ENCODE measurements at places on chromosomes 6 and 20.

DNA sequence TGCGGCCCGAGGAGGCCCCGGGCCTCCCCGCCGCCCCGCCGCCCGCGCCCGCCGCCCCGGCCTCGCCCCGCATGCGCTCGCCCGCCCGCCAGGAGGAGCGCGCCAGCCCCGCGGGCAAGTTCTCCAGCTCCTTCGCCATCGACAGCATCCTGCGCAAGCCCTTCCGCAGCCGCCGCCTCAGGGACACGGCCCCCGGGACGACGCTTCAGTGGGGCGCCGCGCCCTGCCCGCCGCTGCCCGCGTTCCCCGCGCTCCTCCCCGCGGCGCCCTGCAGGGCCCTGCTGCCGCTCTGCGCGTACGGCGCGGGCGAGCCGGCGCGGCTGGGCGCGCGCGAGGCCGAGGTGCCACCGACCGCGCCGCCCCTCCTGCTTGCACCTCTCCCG, 1.5 kb downstream of the FOXQ1 start:
- no peak for DNase-seq

GRCh38 chr6:153096031-153096430, 35.1 kb downstream of the RGS17 start:
- no peak for DNase-seq

GRCh38 chr6:162211022-162211421, 516.5 kb downstream of the PRKN start:
- DNase-seq, result no peak

DNA sequence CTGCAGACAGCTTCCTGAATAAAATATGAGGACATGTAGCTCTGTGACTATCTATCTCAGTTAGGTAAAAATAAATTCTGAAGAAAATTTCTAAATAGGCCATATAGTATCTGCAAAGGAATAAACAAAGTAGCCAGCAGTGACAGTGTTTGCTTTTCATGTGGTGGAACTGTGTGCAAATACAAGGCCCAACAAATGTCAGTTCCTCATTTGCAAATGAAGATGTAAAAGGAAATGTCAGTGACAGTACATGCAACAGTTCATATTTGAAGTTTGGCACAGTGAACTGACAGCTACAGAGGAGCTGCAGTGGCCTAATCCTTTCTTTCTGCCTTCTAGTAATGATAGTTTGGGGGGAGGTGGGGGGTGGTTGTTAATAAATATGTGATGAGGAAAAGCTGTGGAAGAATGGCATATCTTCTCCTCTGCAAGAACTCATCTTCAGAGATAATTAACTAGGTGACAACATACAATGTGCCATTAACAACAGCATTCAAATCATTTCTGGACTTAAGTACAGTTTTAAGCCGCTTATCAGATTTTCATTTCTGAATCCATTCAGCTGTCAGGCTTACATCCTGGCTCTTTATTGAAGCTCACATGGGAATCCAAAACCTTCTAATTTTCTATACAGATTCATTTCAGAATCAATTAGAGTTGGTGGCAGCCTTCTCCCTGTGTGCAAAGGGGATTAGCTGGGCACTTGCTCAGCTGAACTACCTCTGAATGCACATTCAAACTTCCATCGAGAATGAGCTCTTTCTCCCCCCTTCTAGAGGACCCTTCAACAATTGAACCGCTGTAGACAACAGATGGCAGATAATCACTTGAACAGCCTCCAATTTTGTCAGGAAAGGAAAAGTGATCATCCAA, 1059.0 kb upstream of the EPHA7 start:
- no peak for DNase-seq

DNA sequence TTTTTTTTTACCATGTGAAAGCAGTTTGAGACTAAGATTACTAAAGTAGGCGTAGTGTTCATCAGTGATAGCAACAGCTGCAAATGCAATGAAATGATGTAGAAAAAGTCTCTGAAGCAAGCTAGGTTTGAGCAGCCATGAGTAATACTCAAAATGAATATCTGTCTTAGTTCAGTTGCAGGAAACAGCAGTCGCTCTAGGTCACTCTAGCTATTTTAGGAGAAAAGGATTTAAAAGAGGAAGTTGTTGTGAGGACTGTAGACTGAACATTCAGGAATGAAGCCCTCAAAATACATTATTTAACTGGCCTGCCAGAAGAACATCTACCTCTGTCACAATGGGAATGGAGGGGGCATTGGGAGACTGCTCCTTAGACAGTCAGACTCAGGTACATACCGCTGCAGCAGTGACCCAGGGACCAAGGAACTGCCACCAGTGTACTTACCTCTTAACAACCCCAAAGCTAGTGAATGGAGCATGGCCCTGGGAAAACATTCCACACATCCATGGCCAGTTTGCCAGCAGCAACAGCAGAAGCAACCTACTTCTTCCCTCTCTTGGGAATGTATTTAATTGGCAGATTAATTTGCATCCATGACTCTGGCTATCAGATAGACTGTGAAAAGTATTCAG, 243.0 kb upstream of the KHDRBS2 start:
- no peak for DNase-seq

GRCh38 chr6:751765-752164, 58.8 kb upstream of the EXOC2 start:
- DNase-seq, result no peak

DNA sequence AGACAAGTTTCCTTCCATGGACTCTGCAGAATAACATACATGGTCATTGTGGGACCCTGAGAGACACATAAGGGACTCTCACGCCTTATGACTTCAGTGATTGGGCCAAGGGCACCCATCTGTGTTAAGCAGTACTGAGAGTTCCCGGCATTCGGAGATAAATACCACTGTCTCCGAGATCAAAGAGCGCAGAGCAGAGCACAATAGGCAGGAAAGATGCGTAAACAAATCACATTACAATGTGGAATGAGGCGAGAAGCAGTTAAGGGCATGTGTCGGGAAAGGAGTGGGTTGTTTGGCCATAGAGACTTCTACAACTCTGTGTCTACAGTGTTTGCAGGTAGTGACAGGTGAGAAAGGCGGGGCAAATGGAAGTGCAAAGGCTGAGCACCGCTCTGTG, 57.6 kb downstream of the NRSN1 start:
- no peak for DNase-seq

GRCh38 chr6:42692137-42692911, 30.1 kb downstream of the PRPH2 start:
- DNase-seq, result no peak

- no peak for DNase-seq
Measured at GRCh38 chr6:152726313-152726712, 24.3 kb upstream of the VIP start.

DNA sequence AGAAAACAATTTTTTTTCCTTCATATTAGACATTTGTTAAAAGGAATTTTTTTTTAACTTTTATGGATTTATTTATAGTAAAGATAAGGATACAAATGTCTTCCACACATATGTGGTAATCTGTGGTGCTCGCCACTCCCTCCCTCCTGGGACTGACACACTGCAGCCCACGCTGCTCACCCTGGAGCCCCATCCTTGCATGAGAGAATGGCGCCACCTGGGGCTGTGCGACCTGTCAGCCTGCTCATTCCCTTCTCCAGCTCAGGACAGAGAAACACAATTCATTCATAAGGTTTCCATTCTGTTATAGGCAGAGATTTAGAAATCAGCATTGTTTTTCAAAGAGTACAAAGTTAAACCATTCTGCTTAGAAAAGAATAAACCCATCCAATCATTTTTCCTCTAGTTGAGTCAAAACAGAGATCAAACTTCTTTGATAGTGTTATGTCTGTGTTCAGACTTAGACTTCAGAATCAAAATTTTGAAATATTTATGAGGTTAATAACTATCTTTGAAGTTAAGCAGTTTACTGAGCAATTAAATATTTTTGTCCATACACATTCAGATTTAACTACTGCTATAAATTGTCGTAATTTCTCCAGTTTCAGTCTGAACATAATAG, 42.8 kb upstream of the DYNLRB1 start:
- DNase-seq, result peak; percentile 11

DNA sequence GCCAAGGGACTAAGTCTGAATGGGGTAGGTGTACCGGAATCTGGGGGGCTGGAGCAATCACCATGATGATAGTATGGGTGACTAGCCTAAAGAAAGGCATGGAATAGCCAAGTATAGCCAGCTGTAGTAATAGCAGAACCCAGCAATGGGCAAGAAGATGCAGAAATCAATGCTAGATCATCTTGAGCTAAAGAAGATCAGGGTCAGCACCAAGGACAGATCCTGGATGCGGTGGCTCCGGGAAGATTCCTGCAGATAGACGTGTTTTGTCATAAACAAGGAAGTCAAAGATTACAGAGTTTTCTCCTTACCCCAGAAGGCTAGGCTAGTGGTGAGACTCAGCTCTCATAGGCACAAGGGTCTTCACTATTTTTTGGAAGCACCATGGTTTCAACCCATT, 561.6 kb upstream of the CHD6 start:
- DNase-seq, result no peak

GRCh38 chr6:157967020-157967419, 14.6 kb upstream of the SYNJ2 start:
- no peak for DNase-seq

DNA sequence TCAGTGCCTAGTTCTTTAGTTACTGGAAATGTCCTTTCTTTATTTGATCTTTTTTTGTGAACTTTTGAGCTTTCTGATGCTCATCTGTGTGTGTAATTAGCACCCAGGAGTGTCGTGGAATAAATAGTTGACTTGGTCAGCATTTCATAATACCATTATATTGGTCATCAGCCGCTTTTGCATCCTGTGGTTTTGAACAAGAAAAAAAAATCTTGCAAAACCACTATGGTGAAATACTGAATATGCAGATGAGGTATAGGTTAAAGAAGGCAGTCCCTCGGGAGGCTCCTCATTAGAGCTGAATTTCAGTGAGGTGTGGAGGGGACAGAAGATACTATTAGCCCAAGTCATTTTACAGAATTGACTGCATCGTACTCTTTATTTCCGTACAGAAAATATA, 90.1 kb downstream of the FOXO3 start:
- DNase-seq, result no peak

- DNase-seq, result no peak
Measured at GRCh38 chr6:7960141-7960540, 49.6 kb upstream of the TXNDC5 start.

GRCh38 chr6:27066802-27067201, 180.7 kb upstream of the PRSS16 start:
- no peak for DNase-seq

DNA sequence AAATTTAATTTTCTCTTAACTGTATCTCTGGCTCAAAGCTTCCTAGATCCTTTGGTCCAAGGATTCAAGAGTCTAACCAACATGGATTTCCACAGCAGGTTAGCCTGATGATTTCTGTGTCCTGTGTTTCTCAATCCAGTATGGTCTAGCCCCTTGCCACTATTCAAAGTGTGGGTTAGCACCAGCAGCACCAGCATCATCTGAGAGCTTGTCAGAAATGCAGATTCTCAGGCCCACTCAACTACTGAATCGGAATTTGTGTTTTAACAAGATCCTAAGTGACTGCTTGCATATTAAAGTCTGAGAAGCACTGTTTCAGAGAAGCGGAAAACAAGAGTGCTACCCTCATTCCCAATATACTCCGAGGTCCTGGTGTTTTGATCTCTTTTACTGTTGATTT, 133.8 kb upstream of the PRDM1 start:
- no peak for DNase-seq

DNA sequence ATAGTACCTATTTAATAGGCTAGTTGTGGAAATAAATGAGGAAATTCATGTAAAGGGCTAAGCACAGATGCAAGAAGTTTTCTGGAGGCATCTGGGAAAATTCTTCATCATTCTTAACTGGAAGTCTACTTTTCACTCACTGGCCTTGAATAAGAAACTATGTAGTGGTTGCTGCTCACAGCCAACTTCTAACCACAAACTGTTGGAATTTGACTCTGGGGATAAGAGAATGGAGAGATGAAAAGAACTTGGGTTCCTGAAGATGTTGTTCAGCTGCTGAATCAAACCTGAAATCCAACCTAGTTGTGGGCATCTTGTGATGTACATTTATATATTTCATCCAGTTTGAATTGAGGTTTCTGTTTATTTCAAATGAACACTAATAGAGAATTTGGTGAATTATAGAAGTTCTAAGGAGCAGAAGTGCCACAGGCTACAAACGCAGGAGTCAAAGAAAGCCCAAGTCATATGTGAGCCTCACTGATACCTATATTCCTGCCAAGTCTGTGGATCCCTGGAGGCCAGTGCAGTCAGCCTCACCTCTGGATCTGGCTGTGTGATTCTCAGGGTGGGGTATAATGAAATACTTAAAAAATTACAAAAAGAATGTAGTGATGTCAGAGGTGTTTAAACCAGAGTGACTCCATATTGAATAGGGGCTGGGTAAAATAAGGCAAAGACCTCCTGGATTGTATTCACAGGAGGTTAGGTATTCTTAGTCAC, 18.7 kb upstream of the MEI4 start:
- no peak for DNase-seq

DNA sequence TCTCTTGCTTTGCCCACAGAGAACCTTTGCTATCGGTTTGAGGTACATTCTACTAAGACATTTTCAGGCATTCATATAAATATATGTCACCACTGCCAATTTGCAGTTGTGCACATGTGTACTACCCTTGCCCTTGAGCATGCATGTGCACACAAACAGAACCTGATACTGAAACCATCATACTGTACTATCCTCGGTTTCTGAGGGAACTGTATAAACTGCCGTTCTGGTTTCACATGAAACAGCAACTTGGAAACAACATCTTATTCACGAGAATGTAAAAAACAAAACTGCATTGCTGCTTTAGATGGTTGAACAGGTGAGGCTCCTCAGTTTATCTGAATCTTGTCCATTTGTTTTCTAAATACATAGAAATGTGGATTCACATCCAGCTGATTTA, 151.2 kb upstream of the TMEM170B start:
- no peak for DNase-seq

- DNase-seq, result no peak
Measured at GRCh38 chr6:135250234-135250633, 69.1 kb downstream of the MYB start.

All from activated T-cell treated with anti-CD3 and anti-CD28 coated beads for 1 hour (primary cell).